ENCODE measurements at places on chromosomes 1 and 21.

- DNase-seq: no peak
These were observed 1.2 kb downstream of the NEXN start for GRCh38 chr1:77889671-77890070.

DNA sequence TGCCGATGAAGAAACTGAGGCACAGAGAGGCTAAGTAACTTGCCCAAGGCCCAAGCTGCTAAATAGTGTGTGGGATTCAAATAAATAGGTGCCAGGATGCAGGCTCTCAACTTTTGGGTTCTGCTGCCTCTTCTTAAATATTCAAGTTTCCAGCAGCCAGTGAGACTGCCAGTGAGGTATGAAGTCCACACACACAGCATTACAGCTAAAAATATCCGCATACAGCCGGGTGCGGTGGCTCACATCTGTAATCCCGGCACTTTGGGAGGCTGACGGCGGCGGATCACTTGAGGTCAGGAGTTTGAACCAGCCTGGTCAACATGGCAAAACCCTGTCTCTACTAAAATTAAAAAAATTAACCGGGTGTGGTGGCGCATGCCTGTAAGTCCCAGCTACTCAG lies 78.4 kb upstream of the DIRAS3 start:
- DNase-seq: no peak

DNA sequence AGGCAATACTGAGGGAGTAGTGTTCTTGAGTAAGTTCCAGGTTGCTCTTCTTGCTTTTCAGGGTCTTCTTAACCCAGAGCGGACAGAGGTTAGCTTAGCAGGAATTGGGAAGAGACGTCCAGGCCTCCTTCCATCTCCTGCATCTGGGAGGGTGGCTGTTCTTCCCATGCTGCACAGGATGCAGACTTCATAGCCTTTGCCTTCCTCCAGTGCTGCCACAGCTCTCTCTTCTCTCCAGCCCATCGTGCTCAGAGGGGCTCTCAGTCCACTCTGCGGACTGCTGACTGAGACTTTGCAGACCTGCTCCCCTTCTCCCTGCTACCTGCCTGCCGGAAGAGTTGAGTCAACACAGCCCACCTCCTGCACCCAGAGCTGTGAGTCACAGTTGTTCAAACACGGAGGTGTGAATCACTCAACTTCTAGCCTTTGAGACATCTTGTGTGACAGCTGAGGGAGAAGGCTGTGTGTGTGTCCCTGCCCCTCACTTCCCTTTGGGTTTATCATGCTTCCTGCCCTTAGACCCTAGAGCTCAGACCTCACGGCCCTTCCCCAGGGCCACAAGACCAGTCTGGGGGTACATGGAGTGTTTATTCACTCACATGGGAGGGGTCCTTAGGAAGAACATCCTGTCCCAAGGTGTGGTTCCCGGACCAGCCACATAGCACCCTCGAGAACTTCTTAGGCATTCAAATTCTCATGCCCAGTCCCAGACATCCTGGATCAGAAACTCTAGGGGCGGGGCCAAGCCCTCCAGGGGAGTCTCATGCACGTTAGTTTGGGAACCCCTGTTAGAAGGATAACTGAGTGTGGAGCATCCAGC lies 158.3 kb upstream of the CACNA1E start:
- peak; percentile 78 for DNase-seq

DNA sequence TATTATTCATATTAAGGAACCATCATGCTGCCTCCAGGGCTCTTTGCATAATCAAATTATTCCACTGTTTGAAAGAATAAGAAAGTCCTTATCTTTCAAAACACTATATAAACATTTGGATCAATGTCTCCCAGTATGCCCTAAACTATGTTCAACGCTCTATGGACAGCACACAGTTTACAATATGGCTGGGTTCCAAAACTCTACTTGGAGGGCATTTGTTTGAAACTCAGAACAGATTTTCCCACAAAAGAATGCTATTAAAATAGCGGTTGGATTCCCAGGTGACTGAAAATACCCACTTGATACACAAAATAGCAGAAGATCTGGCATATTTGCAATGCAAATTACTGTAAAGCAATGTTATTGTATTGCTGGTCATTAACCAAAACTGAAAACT lies 3.2 kb downstream of the HAO2 start:
- DNase-seq: no peak

- DNase-seq: no peak
These were observed 866.3 kb upstream of the B3GALT2 start for GRCh38 chr1:194052514-194053338.

DNA sequence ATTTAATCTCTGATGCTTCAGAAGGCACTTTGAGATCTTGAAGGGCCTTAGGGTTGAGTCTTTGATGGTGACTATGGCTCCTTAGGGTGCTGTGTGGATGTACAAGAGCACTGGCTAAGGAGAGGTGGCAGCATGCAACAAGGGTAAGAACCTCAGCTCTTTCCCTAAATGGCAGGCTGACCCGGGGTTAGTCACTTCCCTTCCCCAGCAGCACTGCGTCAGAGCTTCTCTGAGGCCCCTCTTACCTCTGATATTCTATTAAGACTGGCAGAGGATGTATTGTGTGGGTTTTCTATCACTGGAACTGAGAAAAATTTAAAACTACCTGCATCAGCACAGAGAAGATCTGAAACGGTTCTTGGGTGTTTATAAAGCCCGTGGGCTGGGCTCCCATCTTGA lies 11.8 kb downstream of the C1orf116 start:
- DNase-seq: no peak

- peak; percentile 93 for DNase-seq
These were observed 56.8 kb upstream of the PRDX6 start for GRCh38 chr1:173420330-173420806.

- no peak for DNase-seq
These were observed 7.1 kb upstream of the KIF14 start for GRCh38 chr1:200627575-200628222.

GRCh38 chr1:247335882-247336281 lies 4.2 kb upstream of the ZNF496 start:
- DNase-seq: peak; percentile 45

DNA sequence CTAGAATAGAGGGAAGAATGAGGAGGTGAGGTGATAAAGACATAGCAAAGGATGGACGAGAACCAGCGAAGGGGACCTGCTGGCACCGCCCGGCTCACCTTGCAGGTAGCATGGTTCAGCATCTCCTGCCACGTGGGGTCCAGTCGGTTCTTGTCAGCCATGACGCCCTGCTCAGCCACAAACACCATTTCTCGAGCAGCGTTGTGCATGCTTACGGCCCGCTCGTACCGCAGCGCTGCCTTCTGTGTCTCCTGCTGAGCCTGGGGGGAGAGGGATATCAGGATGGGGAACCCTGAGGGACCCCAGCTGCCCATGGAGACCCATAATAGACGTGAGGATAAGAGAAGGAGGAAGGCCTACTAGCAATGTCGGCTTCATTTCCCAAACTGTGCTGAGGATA lies 11.4 kb downstream of the SH3BP5L start:
- DNase-seq: no peak

GRCh38 chr1:98176414-98176813 lies 255.6 kb upstream of the DPYD start:
- DNase-seq: no peak

- no peak for DNase-seq
These were observed 117.1 kb upstream of the IPO9 start for GRCh38 chr1:201711811-201712210.

- DNase-seq: no peak
These were observed 79.5 kb upstream of the PALMD start for GRCh38 chr1:99566290-99567021.

DNA sequence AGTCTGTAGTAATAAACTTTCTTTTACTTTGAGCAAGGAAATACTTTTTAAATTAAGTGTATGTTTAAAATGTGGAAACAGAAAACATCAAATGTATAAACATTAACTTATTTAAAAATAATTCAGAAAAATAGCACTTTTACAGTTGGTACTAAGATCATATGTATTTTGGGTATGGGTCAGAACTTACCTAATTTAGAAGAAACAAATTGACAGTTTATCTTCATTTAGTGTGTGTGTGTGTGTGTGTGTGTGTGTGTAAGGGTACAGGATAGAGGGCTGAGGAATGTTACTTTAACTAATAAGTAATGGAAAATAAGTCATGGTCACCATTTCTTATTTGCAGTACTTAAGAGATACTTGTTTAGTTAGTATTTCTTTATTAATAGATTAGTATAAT lies 3.3 kb downstream of the MAN1A2 start:
- no peak for DNase-seq

GRCh38 chr1:47843059-47843458 lies 154.1 kb downstream of the TRABD2B start:
- no peak for DNase-seq

DNA sequence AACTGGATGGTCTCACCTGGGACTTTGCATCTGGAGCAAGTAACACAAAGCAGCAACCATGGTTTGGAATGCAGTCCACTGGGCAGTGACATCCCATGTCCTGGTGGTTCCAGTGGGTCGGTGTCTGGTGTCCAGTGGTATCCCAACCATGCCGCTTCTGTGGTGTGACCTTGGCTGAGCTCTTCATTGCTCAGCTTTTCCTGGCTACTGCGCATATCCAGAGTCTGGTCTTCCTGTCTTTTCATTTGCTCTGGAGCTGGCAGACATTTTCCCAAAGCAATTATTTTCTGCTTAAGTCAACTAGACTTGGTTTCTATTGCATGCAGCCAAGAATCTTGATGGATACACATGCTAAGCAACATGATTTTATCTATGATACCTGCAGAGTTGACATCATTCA lies 28.4 kb upstream of the CD2 start:
- DNase-seq: no peak

- peak; percentile 28 for DNase-seq
These were observed 72.5 kb downstream of the ARHGEF10L start for GRCh38 chr1:17611991-17612390.

GRCh38 chr1:51620470-51620869 lies 3.6 kb downstream of the OSBPL9 start:
- DNase-seq: no peak

GRCh38 chr1:10339815-10340214 lies 59.0 kb upstream of the PGD start:
- peak; percentile 65 for DNase-seq

DNA sequence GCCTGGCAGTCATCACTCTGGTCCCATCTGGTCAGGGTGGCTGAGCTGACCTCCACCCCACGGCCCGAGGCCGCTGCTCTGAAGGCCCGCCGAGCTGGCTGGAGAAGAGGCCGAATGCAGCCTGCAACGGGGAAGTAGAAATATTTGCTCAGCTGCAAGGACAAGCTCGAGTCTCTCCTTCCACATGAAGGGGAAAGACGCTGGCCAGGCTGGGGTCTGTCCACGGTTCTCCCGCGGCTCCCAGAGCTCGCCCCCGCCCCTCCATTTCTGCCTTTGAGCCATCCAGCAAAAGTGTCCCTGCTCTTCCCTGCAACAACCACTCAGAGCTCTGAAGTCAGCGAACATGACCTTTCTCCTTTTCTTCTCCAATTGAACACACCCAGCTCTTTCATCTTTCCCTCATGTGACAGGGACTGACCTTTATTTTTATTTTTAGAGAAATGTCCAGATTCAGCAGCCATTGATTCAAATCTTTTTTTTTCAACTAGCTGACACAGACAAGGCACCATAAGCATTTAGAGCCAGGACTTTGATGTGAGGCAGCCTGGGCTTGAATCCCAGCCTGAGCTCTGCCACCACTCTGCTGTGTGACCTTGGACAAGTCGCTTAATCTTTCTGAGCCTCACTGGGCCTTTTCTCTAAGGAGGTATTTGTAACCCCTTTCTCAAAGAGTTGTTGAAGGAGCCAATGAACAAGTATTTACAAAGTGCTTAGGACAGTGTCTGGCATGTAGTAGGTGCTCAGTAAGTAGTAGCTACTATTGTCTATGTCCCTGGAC lies 149.3 kb upstream of the WNT4 start:
- DNase-seq: peak; percentile 78

GRCh38 chr21:41428847-41429246 lies 2.8 kb downstream of the MX1 start:
- no peak for DNase-seq

- DNase-seq: no peak
These were observed 4.2 kb upstream of the DNAJC28 start for GRCh38 chr21:33495743-33496142.

GRCh38 chr21:45641480-45642035 lies 2.0 kb upstream of the PCBP3 start:
- DNase-seq: peak; percentile 68

DNA sequence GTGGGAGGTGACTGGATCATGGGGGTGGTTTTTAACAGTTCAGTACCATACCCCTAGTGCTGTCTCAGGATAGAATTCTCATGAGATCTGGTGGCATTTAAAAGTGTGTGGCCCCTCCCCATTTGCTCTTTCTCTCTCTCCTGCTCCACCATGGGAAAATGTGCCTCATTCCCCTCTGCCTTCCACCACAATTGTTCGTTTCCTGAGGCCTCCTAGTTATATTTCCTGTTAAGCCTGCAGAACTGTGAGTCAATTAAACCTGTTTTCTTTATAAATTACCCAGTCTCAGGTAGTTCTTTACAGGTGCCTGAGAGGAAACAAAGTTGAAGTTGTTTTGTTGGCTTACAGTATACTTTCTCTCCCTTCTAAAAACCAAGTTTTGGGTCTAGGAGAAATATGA lies 23.1 kb upstream of the SLC22A15 start:
- DNase-seq: no peak

DNA sequence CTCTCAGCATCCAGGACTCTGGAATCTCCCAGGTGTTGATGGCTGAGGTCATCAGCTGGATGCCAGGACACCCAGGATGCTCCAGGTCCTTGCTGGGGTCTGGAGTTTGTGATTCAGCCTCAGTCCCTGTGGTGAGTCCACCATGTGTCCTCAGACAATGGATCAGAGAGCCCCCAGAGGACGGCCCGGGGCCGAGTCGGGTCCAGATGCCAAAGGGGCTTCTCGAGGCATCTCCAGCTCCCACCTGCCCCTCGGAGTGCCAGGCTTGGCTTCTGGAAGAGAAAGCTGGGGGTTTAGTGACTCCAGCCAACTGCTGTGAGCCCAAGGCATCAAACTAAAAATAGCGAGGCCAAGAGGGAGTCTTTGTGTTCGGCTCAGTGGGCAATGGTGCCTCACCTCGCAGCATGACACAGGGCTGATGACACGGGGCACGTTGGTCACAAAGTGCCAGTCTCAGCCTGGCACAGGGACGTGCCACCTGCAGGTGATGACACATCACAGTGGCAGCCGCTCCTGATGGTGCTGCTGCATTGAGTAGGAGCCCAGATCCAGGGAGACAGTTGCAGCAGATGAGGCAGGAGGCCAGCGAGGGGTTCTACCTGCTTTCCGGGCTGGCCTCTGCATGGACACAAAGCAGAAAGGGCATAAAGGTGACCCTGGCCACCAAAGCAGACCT lies 10.6 kb downstream of the PDE9A start:
- no peak for DNase-seq

- no peak for DNase-seq
These were observed 120.6 kb upstream of the ARHGEF16 start for GRCh38 chr1:3333903-3334302.

DNA sequence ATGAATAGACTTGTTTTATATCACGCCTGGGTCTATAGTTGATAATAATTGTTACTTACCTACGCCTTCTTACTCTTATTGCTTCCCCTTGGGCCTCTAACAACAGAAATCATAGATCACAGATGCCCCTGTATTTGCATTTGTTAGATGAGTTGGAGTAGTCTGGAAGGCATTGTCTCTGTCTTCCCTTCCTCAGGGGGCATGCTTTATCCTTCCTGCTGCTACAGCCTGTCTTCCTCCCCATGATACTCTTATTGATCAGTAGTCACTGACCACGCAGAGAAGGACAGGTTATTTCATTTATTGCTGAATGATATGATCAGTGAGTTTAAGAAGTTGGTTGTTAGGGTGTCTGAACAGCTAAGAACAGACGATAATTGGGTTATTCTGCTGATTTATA lies 98.4 kb downstream of the DNM3 start:
- DNase-seq: no peak
